Right ventricle myocardium inferior (tissue), 1 donor: ENCODE measurements at places on chromosomes 11 and 22. TPM values are rescaled to one million over a fixed set of nuclear protein-coding genes. Genes with fewer than 3 reads are reported as not detected.

P2RX3 gene
- 3.2 TPM for total RNA-seq

LAYN gene
- total RNA-seq, result 3.7 TPM

SLC1A2 gene
- 3.8 TPM for total RNA-seq

TRPM5 gene
- total RNA-seq, result not detected

KRTAP5-11 gene
- total RNA-seq, result not detected

OR56A1 gene
- total RNA-seq, result not detected

GRCh38 chr22:49550766-49551362 is 276.8 kb downstream of the BRD1 start:
- DNase-seq, result no peak

- no peak for DNase-seq
These were observed 56.8 kb upstream of the THY1 start for GRCh38 chr11:119479685-119480275.

GRCh38 chr11:79150320-79150719 is 290.5 kb downstream of the TENM4 start:
- DNase-seq, result no peak

GRCh38 chr11:61828379-61828628 is 204 bp downstream of the FADS2 start:
- DNase-seq, result peak; percentile 62

- DNase-seq, result no peak
These were observed 792.0 kb downstream of the KCNA4 start for GRCh38 chr11:29224739-29225384.

DNA sequence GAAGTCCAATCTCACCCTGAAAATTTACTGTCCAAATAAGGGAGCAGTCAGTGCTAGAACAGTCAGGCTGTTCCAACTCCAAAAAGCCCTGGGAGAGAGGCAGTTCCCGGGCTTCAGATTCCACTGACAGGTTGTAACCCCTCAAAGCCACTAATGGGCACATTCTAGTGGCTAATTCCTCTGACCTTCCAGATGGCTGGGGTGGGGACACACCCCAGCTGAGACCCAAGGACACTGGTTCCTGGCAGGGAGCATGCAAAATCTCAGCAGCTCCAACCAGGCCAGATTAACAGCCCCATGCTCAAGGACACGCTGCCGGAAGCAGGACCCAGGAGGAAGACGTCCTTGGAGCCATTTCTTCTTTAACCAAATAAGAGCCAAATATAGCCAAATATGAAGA is 92.7 kb downstream of the RPL27A start:
- DNase-seq, result no peak

DNA sequence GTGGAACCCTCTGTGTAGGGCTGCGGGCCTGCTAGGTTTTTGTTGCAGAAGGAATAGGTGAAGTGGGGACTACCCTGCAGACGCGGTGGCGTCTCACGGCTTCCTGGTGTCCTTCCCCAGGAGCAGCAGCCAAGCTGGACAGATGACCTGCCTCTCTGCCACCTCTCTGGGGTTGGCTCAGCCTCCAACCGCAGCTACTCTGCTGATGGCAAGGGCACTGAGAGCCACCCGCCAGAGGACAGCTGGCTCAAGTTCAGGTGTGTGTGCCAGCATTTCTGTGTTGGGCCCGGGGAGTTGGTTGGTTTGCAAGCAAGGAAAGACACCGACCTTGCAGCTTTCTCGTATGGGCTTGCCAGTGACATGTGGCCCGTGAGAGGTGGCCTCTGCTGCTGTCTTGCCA is 15.3 kb downstream of the TAB1 start:
- DNase-seq, result no peak

GRCh38 chr11:80816454-80816847 is 1375.6 kb upstream of the TENM4 start:
- DNase-seq, result no peak

- DNase-seq, result no peak
These were observed 556.3 kb upstream of the ANO5 start for GRCh38 chr11:21636561-21636960.

DNA sequence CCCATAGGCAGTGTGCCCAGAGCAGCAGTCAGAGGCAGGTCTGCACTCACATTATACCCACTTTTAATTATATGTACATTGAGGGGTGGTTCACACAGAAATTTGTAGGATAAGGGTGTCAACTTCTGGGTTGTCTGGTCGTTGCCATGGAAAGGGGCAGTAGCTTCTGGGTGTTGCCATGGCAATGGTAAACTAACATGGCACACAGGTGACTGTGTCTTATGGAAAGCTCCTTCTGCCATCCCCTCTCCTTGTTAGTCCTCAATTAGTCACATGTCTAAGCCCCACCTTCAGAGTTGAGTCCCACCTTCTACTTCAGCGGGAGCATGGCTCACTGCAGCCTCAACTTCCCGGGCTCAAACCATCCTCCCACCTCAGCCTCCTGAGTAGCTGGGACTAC is 56.3 kb upstream of the ATXN10 start:
- DNase-seq, result no peak

- no peak for DNase-seq
These were observed 51.8 kb downstream of the COMMD9 start for GRCh38 chr11:36237391-36237790.

DNA sequence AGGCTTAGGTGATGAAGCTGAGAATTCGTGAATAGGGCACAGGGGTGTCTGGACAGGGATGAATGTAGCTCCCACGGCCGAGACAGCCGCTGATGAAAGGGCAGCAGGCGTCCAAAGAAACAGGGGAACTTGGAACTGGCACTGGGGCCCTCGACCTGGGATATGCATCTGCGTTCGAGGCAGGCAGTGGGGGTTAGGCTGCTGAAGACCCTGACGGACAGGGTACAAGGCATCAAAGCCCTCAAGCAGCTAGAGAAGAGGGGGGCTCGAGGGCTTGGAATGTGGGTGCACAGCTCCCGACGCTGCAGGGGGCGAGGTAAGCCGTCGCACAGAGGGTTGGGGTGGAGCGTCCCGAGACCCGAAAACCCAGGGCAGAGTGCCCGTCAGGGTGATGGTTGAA is 6.9 kb upstream of the SYT8 start:
- no peak for DNase-seq
